ENCODE measurements at places on chromosomes 7 and 10. TPM values are rescaled to one million over a fixed set of nuclear protein-coding genes. Genes with fewer than 3 reads are reported as not detected.

DNA sequence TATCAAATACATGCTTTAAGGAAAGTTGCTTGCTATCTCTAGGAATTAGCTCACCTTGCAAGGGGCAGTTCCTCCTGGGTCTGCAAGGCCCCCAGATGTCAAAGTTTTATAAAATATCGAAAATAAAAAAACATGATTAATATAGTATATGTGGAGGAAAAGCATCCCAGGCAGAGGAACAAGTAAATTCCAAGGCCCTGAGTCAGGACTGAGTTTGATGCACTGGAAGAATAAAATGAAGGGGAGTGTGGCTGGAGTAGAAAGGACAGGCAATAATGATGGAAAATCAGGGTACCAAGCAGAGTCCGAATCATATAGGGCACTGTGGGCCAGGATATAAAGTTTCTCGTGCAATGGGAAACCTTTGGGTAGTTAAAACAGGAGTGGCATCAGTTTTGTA, 112.4 kb upstream of the EEPD1 start:
- no peaks in the 10 kb centered on the region for H3K27me3 ChIP-seq
- no peak overlapping the region for H3K4me3 ChIP-seq
- H3K27ac ChIP-seq = no peak overlapping the region
- no peaks in the 10 kb centered on the region for H3K36me3 ChIP-seq

DNA sequence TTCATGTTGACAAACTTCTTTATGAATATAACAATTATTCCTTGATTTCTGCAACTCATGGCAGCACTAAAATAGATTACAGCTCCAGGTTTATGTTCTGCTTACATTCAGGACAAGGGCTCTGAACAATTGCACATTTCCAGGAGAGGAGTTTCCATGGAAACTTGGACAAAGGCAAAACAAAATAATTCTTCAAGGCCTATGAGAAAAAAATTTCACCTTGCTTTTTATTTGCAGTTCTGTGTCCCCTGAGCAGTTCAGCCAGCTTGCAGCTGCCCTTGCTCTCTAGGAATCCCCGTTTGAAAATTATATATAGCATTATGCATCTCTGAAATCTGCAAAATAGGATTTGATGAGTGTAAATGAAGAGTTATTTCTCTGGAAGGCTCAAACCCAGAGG, 71.7 kb downstream of the ARL4A start:
- H3K4me1 ChIP-seq = no peaks in the 10 kb centered on the region
- DNase-seq = no peak
- no peaks in the 10 kb centered on the region for H3K36me3 ChIP-seq

GRCh38 chr10:4082861-4083260, 297.9 kb upstream of the KLF6 start:
- H3K4me1 ChIP-seq = peaks cover 12% of the 10 kb centered on the region
- no peaks in the 10 kb centered on the region for H3K36me3 ChIP-seq
- no peaks in the 10 kb centered on the region for H3K27me3 ChIP-seq
- DNase-seq = no peak
- no peak overlapping the region for H3K27ac ChIP-seq

- no peak for DNase-seq
- no peak overlapping the region for H3K4me3 ChIP-seq
- H3K27ac ChIP-seq = no peak overlapping the region
These were observed 14.7 kb upstream of the TMEM236 start for GRCh38 chr10:17737027-17737965.

GRCh38 chr7:128727239-128727638, 11.9 kb upstream of the CALU start:
- H3K36me3 ChIP-seq = no peaks in the 10 kb centered on the region
- H3K4me3 ChIP-seq = no peak overlapping the region
- H3K4me1 ChIP-seq = no peaks in the 10 kb centered on the region
- DNase-seq = no peak
- no peak overlapping the region for H3K27ac ChIP-seq

DNA sequence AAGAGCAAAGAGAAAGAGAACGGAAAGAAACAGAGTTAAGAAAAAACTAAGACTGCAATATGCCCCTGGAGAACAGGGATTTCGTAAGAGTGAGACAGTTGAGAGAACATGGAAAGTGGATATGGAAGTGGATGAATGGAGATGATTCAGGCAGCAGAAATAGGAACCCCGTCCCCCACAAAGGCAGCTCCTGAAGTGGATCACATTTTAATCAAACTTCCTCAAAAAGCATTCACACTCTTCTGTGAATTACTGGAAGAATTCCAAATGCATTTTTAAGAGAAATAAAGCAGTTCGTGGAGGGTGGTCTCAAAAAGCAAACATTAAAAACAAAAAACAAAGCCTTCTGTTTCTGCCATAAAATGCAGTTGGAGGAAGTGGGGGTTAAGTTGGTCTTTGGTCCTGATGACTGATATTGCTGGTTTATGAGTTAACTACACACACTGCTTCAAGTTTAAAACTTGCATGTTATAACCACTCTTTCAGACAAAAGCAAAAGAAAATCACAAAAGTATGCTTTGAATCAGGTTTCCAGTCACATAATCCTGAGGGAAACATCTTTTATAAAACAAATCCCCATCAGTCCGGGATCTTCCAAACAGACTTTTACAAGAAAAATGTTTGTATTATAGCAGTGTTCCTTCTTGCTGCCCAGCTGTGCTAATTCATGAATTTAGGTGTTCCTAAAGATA, 214.3 kb downstream of the FANK1 start:
- no peaks in the 10 kb centered on the region for H3K36me3 ChIP-seq
- H3K4me3 ChIP-seq = no peak overlapping the region
- peak; percentile 88 for DNase-seq

DNA sequence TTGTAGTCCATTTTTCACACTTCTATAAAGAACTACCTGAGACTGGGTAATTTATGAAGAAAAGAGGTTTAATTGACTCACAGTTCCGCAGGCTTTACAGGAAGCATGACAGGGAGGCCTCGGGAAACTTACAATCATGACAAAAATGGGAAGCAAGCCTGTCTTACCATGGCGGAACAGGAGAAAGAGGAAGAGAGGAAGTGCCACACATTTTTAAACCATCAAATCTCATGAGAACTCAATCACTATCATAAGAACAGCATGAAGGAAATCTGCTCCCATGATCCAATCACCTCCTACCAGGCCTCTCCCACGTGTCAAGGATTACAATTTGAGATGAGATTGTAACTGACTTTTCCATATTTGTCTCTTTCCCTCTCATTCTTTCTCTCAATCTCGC, 9.3 kb upstream of the PNPLA8 start:
- H3K4me1 ChIP-seq = no peaks in the 10 kb centered on the region
- H3K4me3 ChIP-seq = no peak overlapping the region
- no peaks in the 10 kb centered on the region for H3K36me3 ChIP-seq
- no peak for DNase-seq
- no peaks in the 10 kb centered on the region for H3K27me3 ChIP-seq

DNA sequence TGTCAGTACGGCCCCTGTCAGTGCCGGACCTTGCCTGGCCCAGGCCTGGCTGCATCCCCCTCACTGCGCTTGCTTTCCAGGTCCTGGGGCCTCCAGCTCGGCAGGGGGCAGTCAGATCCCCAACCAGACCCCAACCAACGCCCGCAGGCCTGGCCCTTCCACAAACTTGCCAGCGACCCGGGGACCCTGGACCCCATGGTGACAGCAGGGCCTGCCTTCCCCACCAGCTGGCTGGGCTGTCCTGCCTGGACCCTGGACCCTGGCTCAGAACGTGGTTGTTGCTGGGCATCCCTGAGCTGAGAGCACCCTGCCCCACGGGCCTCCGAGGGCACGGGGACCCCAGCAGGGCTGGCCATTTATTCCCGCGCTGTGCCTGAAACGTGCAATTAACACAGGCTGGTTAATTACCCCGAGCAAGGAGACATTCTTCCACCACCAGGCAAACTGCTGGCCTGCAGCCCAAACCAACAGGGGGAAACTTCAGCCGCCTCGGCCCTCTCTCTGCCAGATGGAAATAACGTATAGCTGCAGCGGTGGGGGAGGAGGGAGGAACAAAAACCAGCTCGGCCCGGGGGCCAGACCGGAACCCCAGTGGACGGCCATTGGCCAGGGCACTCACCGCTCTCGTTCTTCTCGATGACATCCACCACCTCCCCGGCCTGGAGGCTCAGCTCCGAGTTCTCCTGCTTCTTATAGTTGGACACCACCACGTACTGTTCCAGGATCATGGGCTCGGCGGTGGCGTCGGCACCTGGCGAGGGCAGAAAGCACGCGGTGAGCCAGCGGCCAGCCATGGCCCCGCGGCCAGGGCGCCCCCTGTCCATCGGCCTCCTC, 167.1 kb downstream of the NEURL1 start:
- peak overlapping the region; percentile 82 for H3K27ac ChIP-seq
- H3K4me1 ChIP-seq = peaks cover 20% of the 10 kb centered on the region
- no peaks in the 10 kb centered on the region for H3K27me3 ChIP-seq
- peaks cover 40% of the 10 kb centered on the region for H3K36me3 ChIP-seq
- peak; percentile 62 for DNase-seq

DNA sequence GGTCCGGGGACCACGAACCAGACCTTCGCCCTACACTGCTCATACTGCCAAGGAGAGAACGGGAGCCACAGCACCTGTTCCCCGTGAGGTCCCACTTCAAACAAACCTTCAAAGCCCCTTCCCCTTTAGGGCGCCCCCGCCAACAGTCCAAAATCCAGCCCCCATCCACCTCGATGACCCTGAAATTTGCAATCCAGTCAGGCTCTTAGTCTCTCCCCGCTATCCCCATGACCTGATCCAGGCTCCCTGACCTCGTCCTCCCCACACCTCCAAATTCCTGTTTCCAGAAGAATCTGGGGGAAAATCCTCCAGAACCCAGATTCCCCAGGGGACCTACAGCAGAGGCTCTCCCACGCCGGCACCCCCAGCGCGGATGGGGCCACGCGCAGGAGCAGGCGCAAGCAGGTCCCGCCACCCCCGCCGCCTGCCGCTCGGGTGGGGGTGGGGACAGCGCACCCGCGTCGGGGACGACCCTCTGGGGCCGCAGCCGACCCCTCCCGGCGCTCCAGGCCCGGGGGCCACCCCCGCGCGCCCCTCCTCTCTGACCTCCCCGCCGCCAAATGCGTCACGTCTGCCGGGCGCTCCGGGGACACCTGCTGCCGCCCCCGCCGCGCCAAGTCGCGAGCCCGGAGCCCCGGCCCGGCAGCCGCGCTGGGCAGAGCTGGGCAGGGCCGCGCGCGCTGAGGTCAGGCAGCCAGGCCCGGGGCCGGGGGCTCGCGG, 753 bp downstream of the CAMK2B start:
- H3K27ac ChIP-seq = no peak overlapping the region
- H3K4me3 ChIP-seq = no peak overlapping the region
- H3K4me1 ChIP-seq = no peaks in the 10 kb centered on the region
- H3K36me3 ChIP-seq = no peaks in the 10 kb centered on the region
- peaks cover 30% of the 10 kb centered on the region for H3K27me3 ChIP-seq

DNA sequence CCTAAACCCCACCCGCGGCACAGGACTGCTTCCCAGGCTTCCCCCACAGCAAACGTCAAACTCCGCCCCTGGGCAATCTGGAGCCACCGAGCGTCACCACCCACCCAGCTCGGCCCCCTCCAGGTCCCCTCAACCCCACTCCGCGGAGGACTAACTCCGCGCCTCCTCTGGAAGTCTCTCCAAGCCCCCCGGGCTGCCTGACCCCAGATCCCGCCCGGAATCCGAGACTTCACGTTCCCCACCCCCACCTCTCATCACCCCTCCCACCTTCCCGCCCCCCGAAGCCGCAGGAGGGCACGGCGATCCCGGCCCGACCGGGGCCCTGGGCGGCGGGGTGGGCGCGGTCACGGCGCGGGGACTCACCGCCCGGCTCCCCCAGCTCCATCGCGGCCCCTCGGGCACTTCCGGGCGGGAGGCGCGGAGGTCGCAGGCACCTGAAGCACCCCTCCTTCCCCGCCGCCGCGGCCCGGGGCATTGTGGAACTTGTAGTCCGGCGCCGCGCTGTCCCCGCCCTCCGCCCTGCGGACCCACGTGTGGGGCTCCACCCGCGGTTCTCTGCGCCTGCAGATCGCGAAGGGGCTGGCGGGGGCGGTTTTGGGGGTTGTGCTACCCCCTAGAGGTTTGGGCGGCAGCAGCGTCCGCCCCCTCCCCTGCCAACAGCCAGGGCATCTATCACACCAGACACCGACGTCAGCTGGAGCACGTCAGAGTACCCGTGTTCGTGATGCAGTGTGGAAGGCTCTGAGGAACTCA, at the start of gene TMUB1:
Gene TMUB1, minus strand, starts transcription at position 423 of the 753 bp plus-strand sequence. CDS start 930 bp downstream, outside the sequence.
- H3K27me3 ChIP-seq = no peaks in the 10 kb centered on the region
- H3K4me3 ChIP-seq = peak within 1 kb of the TSS; percentile 75
- DNase-seq = peak; percentile 73

- H3K27ac ChIP-seq = no peak overlapping the region
- no peaks in the 10 kb centered on the region for H3K4me1 ChIP-seq
These were observed 18.0 kb downstream of the NDUFB2 start for GRCh38 chr7:140714331-140715040.

- no peaks in the 10 kb centered on the region for H3K27me3 ChIP-seq
- no peak for DNase-seq
- no peak overlapping the region for H3K4me3 ChIP-seq
These were observed 803.0 kb downstream of the GRM8 start for GRCh38 chr7:126449611-126450268.

DNA sequence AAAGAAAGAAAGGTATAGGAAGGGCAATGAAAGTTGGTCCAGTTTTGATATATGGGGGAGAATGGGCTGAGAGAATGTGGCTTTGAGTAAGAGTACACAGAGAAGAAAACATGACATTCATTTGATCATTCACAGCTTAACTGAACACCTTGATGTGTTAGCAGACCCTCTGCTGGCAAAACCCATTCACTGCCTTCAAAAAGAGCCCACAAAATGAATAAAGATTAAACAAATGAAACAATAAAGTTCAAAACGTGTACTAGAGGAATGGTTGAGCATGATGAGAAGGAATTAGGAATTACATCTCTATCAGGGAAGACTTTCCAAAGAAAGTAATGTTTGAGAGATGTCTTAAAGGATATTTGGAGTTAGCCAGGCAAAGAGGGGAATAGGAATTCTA, 2.1 kb downstream of the WEE2 start:
- H3K36me3 ChIP-seq = no peaks in the 10 kb centered on the region
- no peak for DNase-seq
- H3K27me3 ChIP-seq = no peaks in the 10 kb centered on the region
- no peak overlapping the region for H3K27ac ChIP-seq

DNA sequence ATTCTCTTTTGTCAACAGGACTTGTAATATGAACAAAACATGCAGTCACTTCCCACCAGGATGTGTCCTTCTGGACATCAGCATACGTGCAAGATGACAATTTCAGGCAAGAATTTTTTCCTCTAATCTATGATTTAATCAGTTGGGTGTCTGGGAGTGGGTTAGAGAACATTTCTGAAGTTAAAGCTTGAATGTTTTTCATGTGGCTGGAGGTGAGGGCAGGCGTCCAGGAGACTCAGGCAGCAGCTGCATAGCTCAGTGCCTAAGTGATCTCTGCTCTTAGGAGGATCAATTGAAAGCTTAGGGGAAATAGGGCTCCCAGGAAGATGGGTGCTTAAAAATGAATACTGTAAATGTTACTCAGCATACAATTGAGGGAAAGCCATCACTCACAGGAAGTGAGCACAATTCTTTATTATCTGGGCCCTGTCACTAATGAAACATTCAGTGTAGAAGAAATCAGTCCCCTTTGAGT, 457.6 kb upstream of the KLF6 start:
- H3K4me1 ChIP-seq = peaks cover 51% of the 10 kb centered on the region
- H3K36me3 ChIP-seq = no peaks in the 10 kb centered on the region
- peak overlapping the region; percentile 31 for H3K4me3 ChIP-seq
- H3K27me3 ChIP-seq = no peaks in the 10 kb centered on the region

FIS1 gene
- total RNA-seq = 162 TPM

TNS3 gene
- total RNA-seq = 92.5 TPM

ANXA8L1 gene
- total RNA-seq = not detected

C10orf53 gene
- total RNA-seq = not detected

GCK gene
- 0.13 TPM for total RNA-seq

PDCD11 gene
- 25.8 TPM for total RNA-seq

Measured in SJSA1 (cell line).